ENCODE measurements at places on chromosomes 7 and 10.

- no peak for DNase-seq
Measured at GRCh38 chr10:21513405-21513788, 12.1 kb downstream of the SKIDA1 start.

DNA sequence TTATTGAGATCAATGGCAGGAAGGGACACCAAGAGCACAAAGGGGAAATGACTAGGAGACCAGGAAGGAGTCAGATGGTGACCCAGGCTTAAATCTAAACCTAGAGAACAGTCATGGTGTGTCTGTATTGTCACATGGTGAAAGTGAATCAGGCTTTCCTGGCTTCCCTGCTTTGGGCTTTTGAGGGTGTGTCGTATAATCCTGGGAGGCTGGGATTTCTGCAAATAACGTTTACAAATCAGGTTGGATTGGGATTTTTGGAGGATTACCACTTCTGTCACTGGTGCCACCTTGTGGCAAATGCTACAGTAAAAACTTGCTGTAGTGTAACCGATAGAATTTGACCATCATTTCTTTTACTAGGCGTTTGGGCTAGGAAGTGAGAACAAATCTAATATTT lies 502.6 kb downstream of the NRG3 start:
- DNase-seq: no peak

DNA sequence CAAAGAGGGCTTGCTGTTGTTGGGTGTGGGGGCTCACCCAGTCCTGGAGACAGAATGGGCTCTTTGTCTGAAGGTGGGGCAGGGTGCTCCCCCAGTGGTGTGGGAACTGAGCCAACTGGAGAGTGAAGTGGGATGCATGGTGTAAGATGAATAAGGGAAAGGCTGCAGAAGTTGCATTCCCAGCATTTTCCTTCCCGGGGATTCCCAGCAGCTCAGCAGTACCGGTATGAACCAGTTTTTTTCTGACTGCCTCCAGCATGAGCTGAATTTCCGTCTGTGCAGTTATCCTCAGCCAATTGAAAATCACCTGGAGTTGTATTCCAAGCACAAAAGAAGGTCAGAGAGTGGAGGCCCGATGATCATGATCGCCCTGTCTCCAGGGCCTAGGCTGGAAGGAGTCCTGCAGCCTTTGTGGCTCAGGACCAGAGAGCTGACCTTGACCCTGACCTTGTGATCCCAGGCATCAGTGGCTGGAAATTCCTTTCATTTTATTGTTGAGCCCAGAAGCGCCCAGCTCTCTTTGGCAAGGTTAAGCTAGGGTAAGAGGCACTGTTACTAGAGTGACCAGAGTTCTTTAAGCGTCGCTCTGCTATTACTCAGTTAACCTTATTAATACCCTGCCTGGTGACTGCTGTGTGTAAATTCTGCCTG lies 33.4 kb downstream of the OGDH start:
- DNase-seq: no peak

- DNase-seq: no peak
Measured at GRCh38 chr7:68904630-68905029, 693.6 kb upstream of the AUTS2 start.

- no peak for DNase-seq
Measured at GRCh38 chr10:36021096-36021495, 379.0 kb upstream of the FZD8 start.

- DNase-seq: no peak
Measured at GRCh38 chr10:76291175-76291574, 859.8 kb downstream of the LRMDA start.

DNA sequence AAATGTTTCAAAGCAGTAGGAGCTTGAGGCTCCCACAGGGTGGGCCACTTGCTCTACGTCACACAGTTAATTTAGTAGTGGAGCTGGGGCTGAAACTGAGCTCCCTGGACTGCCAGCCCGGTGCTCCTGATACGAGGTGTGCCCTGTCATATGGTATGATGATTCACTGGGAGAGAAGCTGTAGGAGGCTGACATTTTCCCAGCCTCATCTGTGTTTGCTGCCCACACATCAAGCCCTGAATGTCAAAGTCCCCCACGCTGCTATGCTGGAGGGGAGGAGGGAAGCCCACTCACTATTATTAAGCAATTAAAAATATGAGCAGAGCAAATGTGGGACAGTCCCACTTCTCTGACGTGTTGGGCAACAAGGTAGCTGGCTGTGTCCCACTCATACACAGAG lies 81.2 kb upstream of the SORCS3 start:
- DNase-seq: no peak

DNA sequence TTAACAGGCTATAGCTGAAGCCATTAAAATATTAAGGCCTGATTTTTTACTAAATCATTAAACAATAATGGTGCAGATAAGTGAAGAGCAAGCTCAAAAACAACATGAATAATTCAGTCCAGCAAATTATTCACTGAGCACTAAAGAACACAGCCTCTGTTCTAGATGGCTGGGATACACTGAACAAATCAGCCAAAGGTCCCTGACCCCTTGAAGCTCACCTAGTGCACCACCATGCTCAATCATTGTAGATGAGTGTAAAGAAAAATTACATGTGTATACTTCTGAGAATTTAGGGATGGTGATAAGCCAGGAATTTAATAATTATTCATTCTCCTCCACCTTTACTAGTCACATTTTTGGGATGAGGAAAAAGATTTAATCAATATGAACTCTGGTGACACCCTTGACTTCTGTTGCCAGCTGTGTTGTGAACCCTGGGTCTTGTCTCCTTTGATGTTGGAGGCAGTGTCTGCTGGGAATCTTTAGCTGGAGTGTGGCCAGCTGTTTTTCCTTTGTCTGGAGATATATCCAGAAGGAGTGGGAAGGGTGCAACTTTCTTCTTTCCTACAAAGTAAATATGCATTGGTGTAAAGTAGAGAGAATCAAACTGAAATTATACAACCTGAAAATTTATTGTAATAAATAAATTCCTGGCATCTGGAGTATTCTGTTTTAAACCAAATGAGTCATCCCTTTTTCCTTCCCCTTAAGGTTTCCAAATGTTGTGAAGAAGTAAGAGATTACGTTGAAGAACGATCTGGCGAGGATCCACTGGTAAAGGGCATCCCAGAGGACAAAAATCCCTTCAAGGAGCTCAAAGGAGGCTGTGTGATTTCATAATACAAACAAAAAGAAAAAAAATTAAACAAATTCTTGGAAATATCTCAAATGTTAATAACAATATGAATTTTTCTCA lies 4.0 kb downstream of the GNGT1 start:
- DNase-seq: no peak

DNA sequence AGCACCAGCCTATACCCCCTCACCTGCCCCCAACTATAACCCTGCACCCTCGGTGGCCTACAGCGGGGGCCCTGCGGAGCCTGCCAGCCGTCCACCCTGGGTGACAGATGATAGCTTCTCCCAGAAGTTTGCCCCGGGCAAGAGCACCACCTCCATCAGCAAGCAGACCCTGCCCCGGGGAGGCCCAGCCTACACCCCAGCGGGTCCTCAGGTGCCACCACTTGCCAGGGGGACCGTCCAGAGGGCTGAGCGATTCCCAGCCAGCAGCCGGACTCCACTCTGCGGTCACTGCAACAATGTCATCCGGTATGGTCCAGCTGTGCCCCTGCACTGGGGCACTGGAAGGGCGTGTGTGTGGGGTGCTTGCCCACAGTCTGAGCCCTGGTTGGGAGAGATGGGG lies 40.0 kb upstream of the BMPR1A start:
- DNase-seq: no peak

DNA sequence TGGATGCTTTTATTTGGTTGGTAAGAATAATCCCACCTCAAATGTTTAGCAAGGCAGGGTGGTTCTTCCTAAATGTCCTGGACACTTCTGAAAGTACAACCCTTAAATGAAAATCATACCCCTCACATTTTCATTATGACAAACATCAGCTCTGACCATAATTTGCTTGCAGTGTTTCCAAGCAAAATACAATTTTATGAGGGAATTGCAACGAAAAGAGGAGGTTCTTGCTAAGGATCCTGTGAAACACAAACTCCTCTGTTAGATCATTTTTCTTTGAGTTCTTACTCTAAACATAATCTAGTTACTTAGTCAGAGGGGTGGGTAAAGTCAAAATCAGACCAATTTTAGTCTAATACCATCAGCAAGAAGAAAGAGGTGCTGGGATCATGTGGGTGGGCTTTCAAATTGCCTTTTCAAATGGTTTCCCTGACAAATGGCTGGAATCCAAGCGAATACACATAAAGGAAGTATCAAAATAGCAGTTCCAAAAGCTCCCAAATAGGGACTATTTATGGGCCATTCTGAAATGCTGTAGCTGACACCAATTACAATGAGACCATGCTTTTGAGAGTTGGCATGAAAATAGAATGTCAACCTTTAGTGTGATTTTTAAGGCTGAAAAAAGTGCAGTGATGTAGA lies 164.9 kb upstream of the INHBA start:
- no peak for DNase-seq

GRCh38 chr10:70380350-70381135 lies 1.9 kb downstream of the LRRC20 start:
- no peak for DNase-seq

- DNase-seq: no peak
Measured at GRCh38 chr10:99207340-99207739, 28.3 kb downstream of the HPSE2 start.

- DNase-seq: no peak
Measured at GRCh38 chr10:131312478-131312836, 936 bp upstream of the TCERG1L start.

DNA sequence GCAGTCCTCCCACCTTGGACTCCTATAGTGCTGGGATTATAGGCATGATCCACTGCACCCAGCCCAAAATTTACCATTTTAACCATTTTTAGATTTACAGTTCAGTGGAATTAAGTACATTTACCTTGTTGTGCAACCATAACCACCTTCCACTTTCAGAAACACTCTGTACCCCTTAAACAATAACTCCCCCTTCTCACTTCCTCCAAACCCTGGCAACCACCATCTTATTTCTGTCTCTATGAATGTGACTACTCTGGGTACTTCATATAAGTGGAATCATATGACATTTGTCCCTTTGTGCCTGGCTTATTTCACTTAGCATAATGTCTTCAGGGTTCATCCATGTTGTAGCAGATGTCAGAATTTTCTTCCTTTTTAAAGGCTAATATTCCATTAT lies 33.6 kb downstream of the SUFU start:
- no peak for DNase-seq

DNA sequence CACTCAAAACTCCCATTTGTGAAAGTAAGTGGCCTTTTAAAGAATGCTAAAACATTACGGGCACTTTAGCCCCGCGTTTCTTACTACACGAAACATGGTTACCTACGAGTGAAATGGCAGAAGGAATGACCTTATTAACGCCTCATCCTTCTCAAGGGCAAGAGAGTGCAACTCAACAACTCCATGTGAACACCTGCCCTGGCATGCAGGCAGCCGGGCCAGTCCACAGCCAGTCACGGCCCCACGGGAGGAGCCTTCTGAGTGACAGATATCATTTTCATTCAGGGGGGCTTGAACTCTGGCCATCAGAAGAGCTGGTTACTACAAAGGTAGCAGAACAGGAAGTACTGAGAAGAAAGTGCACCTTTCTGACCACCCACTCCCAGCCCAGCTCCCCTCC lies 236.1 kb downstream of the PTPRN2 start:
- no peak for DNase-seq

- DNase-seq: no peak
Measured at GRCh38 chr10:78849115-78849514, 219.7 kb upstream of the ZMIZ1 start.

DNA sequence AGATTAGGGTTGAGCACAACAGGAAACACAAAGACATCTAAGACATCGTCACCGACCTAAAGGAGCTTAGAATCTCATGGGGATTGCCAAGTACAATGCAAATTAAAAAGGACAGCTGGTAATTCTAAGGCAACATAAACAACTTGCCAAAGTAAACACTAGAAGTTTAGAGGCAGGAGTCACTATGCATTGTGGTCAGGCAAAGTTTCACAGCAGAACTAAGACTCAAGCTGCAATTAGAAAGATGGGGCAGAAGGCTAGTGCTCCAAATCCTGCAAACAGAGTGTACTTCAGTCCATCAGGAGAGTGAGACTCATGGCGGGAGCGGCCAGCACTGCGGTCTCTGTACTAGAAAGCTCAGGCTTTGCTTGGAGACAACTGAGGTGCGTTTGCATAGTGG lies 52.7 kb downstream of the HIPK2 start:
- DNase-seq: no peak

DNA sequence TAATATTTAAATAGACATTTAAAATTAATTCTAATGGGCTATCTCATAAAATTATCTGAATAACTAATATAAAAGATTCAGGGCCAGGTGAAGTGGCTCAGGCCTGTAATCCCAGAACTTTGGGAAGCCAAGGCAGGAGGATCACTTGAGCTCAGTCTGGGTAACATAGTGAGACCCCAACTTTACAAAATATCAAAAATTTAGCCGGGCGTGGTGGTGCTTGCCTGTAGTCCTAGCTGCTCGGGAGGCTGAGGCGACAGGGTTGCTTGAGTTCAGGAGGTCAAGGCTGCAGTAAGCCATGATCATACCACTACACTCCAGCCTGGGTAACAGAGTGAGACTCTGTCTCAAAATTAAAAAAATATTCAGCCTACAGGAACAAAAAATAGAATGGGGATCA lies 12.5 kb downstream of the NOBOX start:
- DNase-seq: no peak

- DNase-seq: no peak
Measured at GRCh38 chr7:12814828-12815227, 127.4 kb downstream of the ARL4A start.

DNA sequence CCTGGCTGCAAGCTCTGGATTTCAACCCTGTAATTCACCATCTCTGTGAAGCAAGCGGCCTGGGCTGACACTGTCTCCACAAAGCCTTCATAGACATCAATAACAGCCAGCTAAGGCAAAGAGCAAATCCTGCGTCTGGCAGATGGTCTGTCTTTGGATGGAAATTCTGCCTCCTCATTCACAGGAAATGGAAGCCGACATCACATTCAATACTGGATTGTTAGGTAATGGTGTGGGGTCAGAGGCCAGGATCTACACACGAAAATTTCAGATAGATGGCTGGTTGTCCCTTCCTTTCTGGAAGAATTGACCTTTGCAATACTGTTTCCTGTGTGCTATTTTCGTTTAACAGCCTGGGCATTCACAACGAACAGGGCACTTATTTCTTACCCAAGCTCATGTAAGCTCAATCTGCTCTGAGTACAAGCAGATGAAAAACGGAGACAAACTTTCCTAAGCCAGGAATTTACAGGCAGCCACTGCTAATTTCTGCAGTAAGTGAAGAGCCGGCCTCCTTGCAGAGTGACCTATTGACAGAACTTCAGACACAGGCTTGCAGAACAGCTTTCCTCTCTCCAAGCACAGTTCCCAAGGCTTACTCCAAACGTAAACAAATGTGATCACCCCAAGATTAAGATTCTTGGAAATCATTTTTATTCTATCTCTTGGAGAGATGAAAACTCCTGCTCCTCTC lies 3.1 kb upstream of the ADAM12 start:
- DNase-seq: no peak

GRCh38 chr10:44030132-44030531 lies 354.8 kb downstream of the CXCL12 start:
- DNase-seq: no peak
